Progenitor cell of endocrine pancreas (in vitro differentiated cells): ENCODE measurements at places on chromosomes 12 and 14.

- DNase-seq: no peak
These were observed 14.2 kb downstream of the HIP1R start for GRCh38 chr12:122849352-122850047.

DNA sequence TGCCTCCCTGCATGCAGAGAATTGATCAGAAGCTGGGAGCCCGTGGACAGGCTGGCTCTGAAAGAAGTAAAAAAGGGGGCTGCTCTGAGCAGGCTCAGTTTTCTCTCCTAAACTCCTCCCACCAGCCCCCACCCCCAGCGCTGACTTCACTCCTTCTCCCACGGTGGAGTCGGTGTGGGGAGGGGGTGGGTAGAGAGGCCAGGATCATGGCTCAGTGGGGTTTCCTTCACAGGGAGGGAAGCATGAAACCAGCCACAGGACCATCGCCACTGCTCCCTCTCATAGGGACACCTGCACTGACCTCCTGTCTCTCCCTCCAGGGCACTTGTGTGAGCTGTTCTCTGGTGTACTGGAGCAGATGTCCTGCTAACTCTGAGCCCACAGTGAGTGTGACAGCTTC is 78.9 kb downstream of the STAB2 start:
- DNase-seq: no peak

GRCh38 chr12:42129595-42130204 is 15.0 kb downstream of the GXYLT1 start:
- no peak for DNase-seq

DNA sequence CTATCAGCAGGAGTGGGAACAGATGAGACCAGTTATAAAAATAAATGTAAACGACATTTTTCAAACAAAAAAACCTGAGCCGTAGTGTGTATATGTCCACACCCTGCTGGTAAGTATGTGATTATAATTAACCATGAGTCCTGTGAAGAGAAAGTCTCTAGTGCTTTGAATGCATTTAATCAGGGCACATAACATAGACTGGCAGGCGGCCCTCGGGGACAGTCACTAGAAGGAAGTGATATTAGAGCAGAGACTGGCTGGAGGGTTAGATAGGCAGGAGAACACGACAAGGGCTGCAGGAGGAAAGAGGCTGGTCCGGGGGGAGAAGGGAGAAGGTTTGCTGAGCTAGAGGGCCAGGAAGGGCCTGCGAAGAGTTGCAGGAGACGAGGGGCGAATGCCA is 23.8 kb upstream of the ELK3 start:
- no peak for DNase-seq

DNA sequence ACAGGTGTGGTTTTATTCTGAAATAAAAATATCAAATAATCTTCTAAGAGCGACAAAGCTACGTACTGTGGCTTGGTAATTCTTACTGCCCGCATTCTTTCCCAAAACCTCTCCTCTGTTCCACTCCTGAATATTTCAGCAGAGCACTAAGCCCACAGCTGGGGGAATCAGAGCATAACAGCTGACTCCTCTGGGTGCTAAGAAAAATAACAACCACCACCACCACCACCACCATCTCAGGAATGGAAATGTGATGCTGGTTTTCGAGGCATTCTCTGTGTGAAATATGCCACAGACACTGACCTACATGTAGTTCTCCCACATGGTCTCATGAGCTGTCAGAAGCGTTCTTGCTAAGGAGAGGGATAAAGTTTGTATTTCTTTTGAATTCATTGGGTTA is 183.7 kb downstream of the BMP4 start:
- DNase-seq: no peak

DNA sequence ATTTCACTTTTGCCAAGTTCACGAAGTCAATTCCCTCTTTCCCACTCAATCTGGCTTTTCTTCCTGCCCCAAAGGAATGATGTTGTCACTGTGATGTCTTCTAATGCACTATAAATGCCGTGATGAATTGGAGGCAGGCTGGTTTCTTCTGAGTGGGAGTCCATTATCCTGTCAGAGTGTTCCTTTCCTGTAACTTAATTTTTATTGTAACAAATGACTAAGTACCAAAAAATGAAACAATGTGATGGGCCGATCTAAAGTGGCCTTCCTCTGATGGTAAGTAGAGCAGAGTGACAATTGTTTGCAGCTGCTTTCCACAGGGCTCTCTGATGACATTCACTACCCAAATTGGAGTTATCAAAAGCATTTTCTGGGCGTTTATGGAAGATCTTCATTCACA is 22.2 kb downstream of the TMEM30B start:
- no peak for DNase-seq

DNA sequence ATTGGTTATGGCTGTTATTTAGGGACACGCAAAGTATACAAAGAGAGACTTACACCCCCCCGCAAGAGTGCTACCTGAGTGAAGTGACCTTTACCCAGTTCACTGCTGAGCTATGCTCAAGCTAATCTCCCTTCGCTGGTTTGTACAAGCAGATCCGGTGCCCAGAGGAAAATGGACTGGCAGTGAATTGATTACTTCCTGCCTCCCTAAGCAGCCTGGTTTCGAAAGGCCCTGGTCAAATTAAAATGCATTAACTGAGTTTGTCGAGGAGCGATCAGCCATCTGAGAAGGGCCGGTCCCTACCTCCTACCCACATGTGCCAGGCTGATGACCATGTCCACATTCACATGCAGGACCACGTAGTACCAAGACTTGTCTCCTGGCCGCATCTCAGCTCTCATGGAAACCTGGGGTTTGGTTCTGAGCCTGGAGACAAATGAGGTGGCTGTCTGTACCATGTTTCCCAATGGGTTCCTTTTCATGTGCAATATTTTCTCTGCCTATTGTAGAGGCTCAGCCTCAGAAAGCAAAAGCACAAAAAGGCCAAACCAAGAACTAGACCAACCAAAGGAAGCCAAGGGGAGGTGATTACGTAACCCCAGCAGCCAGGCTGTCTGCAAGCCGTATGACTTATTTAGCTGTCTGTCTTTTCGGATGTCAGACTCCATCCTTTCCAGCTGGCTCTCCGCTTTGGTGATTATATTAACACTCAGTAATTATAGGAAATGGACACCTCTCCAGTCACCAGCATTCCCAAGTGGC is 284.7 kb upstream of the PWP1 start:
- no peak for DNase-seq

DNA sequence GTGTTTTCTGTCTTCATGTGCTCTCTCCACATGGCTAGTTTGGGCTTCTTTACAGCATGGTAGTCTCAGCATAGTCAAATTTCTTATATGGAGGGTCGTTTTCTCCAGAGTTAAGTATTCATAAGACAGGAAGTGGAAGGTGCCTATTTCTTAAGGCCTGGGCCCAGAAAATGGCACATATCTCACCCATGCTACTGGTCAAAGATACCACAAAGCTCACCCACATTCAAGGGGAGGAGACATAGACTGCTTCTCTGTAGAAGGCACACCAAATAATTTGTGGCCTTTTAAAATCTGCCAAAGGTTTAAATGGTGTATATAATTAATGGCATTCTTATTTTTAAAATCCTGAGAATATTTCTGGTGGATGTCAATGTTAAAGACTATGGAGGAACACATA is 44.8 kb downstream of the CCDC91 start:
- no peak for DNase-seq

GRCh38 chr12:91663310-91663709 is 480.7 kb upstream of the DCN start:
- no peak for DNase-seq

GRCh38 chr14:65186951-65187350 is 84.6 kb upstream of the MAX start:
- DNase-seq: no peak

DNA sequence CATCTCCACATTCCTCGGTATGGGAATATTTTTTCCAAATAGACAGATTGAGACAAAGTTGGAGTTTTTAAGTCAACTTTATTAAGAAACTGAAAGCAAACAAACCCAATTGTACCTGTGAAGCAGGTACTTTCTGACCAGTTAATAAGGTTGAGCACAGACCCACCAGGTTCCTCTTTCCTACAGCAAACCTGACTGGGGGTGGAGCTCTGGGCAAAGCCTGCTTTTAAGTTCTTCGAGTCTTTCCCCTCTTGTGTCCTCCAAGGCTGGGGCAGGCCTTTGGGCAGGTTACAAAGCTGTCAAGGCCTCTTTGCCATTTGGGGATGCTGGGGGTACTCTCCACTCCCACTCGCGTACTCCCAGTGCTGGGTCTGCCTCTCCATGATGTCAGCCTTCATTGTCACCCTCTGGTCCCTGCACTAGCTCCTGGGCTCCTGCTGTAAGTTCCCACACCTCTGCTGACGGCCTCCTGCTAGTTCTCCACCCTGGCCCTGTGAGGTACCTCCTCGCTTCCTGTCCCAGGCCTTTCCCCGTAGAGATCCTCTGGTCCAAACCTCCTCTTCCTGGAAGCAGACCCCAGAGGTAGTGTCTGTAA is 3.2 kb downstream of the KCNH3 start:
- DNase-seq: no peak

DNA sequence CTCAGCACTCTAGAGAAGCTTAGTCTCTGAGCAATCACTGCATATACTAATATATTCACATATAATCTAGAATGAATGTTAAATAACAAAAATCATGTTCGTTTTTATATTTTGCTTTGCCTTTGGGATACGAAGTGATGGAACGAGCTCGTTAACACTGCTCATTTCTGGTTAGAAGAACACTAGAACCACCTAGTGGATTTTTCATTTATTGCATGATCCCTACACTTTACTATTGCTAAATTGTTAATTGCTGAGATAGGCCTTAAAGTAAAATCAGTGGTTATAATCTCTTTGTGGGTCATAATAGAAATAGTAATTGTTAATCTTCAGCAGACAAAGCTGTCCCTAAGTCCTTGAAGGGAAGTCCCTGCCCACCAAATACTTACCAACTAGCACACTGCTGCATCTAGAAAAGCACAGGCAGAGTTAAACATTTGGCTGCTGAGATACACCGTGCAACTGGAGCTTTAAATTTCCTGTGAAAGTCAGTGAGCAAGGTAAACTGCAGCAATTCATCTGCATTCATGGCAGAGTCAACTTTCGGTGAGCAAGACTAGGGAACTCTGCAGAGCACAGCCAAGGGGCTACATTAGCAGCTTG is 353.7 kb downstream of the APAF1 start:
- no peak for DNase-seq

- DNase-seq: no peak
These were observed 44.3 kb downstream of the GALNT9 start for GRCh38 chr12:132284827-132285741.

DNA sequence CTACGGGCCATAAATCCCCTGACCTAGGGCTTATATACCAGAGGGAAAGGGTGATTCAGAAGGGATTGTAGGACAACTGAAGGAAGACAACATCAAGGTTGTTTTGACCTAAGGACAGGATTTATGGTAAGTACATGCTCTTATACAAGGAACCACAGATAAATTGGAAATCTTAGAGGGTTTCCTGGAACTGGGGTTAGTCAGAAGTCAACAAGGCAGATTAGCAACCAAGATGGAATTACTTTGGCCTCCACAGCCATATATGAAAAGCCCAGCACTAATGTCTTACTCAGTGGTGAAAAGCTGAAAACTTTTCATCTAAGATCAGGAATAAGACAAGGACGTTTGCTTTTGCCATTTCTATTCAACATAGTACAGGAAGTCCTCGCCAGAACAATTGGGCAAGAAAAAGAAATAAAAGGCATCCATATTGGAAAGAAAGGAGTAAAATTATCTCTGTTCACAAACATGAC is 5.4 kb downstream of the TMBIM4 start:
- DNase-seq: no peak

GRCh38 chr12:8562310-8562709 is 21.6 kb upstream of the CLEC4E start:
- no peak for DNase-seq

DNA sequence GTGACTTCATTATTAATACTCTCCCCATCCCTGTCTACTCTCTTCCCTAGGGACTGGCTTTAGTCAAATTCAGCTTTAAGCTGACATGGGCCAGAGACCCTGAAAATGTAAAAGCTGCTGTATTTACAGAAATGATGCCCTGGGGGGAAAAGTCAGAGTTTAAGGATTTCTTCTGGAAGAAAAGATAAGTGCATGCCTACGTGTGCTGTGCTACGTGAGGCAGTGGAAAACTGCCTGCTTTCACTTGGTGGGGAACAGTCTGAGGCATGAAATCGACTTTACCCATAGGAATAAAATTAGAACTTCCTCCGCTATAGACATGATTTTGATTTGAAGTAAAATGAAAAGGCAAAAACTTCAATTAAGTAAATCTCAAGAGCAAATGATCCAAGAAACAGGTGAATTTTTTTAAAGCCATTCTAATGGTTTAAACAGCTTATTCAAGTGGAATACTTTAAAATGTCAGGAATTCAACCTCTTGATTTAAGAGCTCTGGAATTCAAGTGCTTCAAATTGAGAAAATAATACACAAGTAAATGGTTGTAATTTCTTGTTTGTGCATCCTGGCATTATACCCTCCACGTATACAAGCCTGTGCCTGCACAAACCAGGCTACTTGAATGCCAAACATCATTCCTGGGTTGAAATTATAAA is 168.5 kb downstream of the FOXN3 start:
- DNase-seq: no peak

DNA sequence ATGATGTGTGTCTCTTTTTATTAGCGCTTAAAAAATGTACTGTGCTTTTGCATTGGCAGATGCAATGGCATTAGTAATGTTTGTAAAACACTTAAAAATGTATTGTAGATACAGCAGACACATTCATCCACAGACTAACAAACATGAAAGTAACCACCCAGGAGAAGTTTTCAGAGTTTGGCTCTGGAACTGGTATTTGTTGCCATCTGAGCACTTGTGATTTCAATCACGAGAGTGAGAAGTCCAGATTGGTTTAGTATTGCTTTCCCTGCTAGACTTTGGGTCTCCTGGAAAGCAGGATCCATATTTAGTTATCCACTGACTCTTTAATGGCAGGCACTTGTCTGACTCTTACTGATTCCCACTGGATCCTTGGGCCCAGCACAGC is 13.2 kb downstream of the RASSF8 start:
- DNase-seq: no peak

DNA sequence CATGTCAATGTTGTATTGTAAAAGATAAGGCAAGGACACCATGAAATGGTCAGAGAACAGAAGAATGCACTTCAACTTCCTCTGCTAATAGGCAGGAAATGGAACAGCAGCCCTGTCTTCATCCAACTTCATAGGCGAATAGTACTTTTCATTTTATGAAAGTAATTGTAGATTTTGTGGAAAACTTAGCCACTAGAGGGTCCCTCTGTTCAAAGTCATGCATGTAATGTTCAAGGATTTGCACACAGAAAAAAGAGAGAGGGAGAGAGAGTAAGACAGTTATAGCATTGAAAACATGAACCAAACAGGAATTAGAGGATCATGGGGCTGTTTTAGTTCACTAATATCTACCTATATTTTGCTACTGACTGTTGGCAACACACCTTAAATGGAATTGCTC is 172.2 kb downstream of the FLRT2 start:
- no peak for DNase-seq
